GM12891 (cell line): ENCODE measurements at places on chromosomes 16 and 17.

DNA sequence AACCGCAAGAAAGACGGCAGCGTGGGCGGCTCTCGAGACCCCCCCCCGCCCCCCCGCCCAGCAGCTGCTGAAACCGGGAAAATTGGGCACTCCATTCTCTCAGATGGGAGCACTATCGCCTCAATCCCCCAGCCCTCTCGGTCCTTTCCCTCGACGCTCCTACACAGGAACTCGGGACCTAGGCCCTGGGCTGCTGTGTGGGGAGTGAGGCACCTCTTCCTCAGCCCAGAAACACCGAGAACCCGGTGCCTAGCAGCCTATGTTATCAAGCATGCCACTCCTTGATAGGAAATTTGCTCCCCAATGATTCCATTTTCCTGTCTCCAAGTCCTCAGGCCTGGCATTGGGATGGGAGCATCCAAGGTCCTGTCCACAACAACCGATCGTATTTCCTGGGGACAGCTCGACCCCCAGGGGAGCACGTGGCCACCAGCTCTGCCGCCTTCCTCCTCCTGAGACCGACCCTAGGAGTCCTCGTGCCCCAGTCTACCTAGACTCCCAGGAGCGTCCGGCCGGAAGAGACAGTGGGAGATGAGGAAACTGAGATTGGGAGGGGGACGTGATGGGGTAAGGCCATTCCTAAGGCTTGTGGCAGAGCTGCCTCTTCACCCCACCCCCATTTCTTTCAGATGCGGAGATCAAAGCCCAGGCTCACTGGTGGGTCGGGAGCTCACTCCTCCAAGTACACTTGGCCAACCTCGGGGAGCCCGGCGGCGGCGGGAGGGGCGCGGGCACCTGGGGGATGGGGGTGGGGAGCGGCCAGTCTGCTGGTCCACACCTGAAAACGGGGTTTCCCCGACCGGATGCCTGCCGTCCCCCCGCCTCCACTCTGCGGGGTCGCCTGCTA lies 17.5 kb upstream of the CBX8 start:
- DNase-seq: no peak

DNA sequence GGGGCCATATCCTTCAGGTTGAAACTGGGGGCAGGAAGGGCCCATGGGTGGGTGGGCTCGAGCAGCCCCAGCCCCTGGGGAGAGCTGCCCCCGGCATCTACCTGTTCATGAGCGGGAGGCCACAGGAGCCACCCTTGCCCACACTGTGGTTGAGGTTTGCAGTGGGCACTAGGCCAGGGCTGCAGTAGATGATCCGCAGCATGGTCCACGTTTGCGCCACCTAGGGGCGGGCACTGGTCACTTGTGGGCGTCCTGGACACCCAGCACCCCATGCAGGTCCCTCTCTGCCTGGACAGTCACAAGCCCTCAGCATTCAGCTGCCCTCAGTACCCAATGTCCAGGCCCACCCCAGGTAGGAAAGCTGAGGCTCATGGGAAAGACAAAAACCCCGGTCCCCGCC lies 1.8 kb upstream of the JMJD8 start:
- no peak for DNase-seq

DNA sequence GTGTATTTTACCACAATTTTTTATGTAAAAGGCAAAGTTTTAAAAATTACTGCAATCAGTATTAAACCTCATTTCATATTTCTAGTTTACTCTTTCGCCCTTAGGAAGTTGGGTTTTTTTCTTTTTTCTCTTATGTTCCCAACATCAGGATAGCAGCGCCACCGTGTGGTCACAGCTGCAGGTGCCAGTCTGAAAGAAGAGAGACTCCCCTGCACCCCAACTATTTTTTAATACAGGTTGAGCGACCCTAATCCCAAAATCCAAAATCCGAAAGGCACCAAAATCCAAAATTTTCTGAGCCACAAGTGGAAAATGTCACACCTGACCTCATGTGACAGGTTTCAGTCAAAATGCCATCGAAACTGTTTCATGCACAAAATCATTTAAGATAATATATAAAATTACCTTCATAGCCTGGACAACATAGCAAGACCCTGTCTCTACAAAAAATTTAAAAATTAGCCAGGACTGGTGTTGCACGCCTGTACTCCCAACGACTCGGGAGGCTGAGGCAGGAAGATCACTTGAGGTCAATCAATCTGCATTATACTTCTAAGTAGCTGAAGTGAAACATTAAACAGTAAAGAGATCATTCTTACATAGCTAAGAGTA lies 21.8 kb upstream of the ASGR2 start:
- no peak for DNase-seq

- DNase-seq: no peak
Observed at GRCh38 chr16:35574454-35575431, 2115.3 kb downstream of the TP53TG3F start.

- no peak for DNase-seq
Observed at GRCh38 chr16:76946879-76947278, 244.1 kb upstream of the MON1B start.

DNA sequence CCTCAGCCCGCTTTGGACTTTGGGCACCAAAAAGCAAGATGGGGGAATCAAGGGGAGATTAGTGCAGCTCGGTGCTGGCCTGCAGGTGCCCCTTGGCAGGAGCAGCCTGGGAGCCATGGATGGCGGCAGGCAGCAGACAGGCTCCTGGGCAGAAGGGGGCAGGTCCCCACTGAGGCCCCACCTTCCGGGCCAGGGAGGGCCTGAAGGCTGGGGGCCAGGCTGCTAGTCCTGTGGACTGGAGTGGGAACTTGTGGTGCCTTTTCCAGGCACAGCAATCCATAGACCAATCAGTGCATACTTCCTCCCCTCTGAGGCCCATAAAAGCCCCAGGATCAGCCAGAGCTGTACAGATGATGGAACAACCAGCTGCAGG lies 64.0 kb downstream of the USP32 start:
- no peak for DNase-seq

- DNase-seq: no peak
Observed at GRCh38 chr16:78478267-78478861, 378.9 kb downstream of the WWOX start.

GRCh38 chr17:35889241-35889640 lies 9.1 kb upstream of the CCL5 start:
- no peak for DNase-seq

- DNase-seq: no peak
Observed at GRCh38 chr16:47519996-47520679, 59.0 kb downstream of the PHKB start.

GRCh38 chr17:6548034-6548433 lies 8.3 kb downstream of the PITPNM3 start:
- DNase-seq: no peak

DNA sequence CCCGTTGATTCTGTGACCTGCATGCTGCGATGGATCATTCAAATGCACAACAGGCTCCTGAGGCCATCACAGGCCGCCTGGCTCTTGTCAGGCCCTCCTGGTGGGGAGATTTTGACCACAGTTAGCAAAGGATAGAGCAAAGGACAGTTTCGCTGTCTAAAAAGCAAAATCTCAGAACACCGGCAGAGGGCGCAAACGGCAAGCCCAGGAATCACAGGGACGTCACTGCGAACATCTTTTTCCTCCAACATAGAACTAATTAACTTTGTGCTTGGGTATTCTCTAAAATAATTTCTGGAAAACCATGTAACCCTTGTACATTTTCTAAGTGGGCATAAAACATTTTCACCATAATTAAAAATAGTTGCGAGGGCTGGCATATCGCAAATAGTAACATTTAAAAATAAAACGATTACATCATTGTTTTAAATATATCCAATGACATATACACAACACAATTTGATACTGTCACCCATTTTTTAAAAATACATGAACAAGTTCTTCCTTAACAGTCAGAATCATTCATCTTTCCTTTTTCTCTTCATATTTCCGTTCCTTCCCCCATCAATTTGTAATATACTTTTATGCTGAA lies 19.7 kb upstream of the SLC47A1 start:
- DNase-seq: no peak

DNA sequence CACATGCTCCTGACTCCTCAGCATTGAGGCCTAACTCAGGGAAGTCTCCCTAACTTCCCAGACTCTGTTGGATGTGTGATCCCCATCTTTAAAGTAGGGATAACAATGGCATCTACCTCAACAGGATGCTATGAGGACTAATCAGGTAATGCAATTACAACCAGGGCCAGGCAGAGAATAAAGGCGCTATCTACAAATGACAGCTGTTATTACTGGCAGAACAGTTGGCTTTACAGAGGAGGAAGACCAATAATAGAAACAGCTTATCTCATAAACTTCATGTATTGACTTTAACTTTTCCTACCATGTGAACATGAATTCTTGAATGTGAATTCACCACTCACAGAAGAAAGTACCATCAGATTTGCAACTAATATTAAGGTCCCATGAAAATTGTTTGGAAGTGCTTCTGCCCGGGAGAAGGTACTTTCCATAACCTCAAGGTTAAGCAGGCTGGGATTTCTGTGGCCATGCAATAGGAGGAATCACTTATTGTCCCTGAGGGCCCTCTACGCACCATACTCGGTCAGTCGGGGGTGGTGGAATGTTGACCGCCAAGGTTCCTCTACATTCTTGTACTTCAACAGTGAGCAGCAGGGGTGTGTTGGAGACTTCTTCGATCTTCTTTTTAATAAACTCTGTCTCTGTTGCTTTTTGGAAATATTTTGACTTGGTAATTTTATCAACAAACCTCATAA lies 22.6 kb upstream of the ERN1 start:
- no peak for DNase-seq

DNA sequence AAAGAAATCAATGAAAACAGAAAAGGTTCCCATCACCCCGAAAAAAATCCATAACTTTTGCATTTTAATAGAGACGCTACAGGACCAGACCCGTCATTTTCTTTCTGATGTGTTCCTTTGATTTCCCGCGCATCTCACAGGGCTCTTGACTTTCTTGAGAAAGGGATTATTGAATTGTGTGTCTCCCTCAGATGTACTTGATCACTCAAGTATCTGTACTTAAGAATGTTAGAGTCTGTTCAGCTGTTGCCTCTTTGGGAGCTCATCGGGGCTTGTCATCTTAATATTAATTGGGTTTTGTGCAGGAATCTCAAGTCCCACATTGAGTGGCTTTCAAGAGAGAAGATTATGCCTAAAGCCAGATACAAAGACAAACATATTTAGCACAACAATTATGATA lies 606.4 kb upstream of the SALL1 start:
- DNase-seq: no peak

DNA sequence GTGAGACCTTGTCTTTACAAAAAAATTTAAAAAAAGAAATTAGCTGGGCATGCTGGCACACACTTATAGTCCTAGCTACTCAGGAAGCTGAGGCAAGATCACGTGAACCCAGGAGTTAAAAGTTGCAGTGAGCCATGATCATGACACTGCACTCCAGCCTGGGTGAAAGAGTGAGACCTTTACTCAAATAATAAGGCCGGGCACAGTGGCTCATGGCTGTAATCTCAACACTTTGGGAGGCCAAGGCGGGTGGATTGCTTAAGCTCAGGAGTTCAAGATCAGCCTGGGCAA lies 11.5 kb upstream of the RIPOR1 start:
- no peak for DNase-seq

DNA sequence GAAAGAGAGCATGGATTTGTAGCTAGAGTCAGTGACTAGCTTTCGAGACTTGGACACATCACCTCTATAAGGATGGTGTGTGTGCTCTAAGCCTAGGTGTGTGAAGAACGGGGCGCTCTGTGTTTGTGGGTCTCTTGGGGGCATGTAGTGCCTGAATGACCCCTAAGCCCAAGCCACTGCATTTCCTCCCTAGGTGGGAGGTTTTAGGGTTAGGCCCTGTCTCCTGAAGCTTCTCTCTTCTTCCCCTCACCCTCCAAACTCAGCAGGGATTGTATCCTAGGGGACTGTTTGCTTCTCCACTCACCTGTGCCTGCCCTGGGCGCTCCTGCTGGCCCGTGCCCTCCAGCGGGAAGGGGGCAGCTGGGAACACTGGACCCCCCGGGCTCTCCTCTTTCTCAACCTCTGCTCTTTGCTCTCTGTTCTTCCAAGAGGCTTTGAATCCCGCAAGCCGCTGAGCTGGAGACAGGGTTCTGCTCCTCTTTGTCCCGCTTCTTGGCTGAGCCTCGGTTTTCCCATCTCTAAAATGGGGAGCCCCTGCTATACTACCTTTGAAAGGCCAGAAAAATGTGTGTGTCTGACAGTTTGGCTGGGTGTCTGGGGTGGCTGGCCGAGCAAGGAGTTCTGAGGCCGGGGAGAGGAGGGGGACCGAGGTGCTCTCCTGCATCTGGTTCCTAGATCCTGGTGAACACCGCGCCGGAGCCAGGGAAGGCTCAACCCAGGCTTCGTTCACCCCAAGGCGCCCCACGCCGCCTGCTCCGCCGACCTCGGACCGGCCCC lies 810 bp downstream of the CYGB start:
- DNase-seq: no peak

DNA sequence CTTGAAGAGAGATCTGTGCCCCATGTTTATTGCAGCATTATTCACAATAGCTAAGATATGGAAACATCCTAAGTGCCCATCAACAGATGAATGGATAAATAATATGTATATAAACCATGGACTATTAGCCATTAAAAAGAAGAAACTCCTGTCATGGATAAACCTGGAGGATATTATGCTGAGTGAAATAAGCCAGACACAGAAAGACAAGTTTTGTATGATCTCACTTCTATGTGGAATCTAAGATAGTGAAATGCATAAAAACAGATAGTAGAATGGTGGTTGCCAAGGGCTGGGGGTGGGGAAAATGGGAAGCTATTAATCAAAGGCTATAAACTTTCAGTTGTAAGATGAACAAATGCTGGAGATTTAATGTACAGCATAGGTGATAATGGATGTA lies 19.9 kb upstream of the HEATR6 start:
- no peak for DNase-seq

GRCh38 chr17:31379597-31380205 lies 11.8 kb upstream of the RAB11FIP4 start:
- no peak for DNase-seq

- no peak for DNase-seq
Observed at GRCh38 chr16:49932434-49932833, 76.5 kb upstream of the ZNF423 start.

- no peak for DNase-seq
Observed at GRCh38 chr17:60305141-60305540, 86.8 kb downstream of the USP32 start.

- no peak for DNase-seq
Observed at GRCh38 chr17:78665952-78666920, 89.0 kb upstream of the DNAH17 start.

GRCh38 chr16:80317599-80318037 lies 223.2 kb upstream of the DYNLRB2 start:
- DNase-seq: no peak

- peak; percentile 92 for DNase-seq
Observed at GRCh38 chr16:65745-66144, 6.7 kb downstream of the RHBDF1 start.

- no peak for DNase-seq
Observed at GRCh38 chr16:27844826-27845225, 218.7 kb downstream of the GSG1L start.
